Bronchial epithelial cell (primary cell): ENCODE measurements at places on chromosomes 6 and 20. TPM values are rescaled to one million over a fixed set of nuclear protein-coding genes. Genes with fewer than 3 reads are reported as not detected.

GRCh38 chr20:18165553-18165952 lies 27.9 kb downstream of the KAT14 start:
- no peak for DNase-seq

DNA sequence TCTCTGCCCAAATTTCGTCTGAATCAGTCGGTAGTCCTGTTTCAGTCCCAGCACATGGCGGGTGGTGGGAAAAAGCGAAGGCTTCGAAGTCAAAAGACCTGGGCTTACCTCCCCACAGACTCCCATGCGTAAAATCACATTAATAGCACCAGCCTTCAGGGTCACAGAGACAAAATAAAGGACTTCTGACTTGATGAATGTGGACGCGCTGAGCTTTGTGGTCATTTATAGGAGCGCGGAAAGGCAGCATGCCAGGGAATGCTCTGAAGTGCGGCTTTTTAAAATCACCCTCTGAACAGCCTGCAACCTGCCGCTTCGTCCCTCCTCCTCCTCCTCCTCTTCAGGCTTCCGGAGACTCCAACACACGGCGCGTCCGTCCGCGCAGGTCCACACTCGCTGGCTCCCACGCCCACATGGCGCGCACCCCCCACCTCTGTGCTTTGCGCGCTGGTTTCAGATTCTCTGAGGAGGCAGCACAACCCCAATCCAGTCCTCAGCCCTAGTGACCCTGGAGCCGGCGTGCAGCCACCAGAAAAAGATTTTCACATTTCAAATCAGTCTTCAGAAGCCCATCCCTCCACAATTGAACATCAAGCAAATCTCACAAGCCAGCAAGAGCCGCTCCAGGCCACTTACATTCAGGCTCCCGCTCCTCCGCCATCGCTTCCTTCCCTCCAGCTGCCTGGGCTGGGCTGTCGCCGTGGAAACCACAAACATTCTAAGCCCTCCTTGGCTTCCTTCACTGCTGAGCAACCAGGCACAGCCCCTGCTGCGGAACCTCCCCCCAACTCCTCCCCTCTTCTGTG lies at the start of gene C6orf118:
C6orf118 (minus strand) TSS at position 680 of the 806 bp plus-strand sequence; CDS start at position 661, 19 bp downstream.
- DNase-seq = peak; percentile 45

DNA sequence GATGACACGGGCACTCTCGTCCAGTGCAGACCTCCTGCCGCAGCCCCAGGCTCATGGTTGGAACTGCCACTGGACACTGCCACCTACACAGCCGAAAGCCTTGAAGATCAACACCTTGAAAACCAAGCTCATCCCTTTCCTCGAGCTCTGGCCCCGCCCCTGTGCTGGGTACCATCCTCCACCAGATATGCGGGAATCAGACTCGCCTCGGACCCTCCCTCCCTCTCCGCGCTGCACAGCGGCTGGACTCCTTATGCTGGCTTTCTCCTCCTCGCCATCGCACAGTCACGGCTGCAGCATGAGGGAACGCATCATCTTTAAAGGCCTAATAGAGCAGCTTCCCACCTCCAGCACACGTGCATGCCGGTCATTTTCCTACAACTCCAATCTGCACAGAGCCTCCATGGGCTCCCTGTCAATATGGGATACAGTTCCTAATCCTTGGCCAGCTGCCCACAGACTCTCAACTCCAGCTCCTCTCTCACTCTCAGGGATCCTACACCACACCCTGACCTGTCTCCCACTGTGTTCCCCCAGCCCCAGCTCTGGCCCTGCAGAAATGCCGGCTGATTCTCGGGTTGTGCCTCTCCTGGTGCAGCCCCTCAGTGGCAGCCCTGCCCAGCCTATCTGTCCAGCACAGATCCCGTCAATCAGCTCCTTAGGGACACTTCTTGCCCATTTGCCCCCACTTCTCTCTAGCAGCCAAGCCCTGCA lies 23.2 kb downstream of the TXNDC5 start:
- no peak for DNase-seq

GRCh38 chr20:32678948-32679347 lies 5.2 kb upstream of the C20orf203 start:
- DNase-seq = no peak

The GTSF1L gene
- total RNA-seq = not detected in 2 replicates

The LHFPL5 gene
- total RNA-seq = not detected in 2 replicates
